Right ventricle myocardium superior (tissue), 1 donor: ENCODE measurements at places on chromosomes 16 and 17. TPM values are rescaled to one million over a fixed set of nuclear protein-coding genes. Genes with fewer than 3 reads are reported as not detected.

AGRP gene
- not detected for total RNA-seq

CA5A gene
- not detected for total RNA-seq

ZNF207 gene
- 54.4 TPM for total RNA-seq

EVPL gene
- 0.08 TPM for total RNA-seq

DNA sequence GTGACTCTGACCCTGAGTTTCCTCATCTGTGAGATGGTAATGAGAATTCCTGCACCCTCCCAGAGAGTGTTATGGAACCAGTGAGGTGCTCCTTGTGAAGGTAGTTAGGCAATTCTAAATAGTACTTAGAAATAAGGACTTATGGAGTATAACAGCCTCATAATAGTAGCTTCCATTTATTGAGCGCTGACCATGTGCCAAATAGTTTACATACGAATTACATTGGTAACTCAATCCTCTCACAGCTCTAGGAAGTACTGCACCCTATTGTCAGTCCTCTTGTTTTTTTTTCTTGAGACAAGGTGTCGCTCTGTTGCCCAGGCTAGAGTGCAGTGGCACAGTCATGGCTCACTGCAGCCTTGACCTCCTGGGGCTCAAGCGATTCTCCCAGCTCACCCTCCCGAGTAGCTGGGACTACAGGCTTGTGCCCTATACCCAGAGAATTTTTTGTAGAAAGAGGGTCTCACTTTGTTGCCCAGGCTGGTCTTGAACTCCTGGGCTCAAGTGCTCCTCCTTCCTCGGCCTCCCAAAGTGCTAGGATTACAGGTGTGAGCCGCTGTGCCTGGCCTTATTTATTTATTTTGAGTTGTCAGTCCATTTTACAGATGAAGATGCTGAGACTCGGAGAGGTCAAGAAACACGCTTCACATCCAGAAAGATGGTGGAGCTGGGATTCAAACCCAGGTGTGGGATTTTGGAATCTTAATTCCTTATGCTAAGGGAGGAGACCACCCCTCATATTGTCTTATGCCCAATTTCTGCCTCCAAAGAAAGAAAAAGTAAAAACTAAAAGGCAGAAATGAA, 2.9 kb downstream of the TNS4 start:
- DNase-seq, result no peak

DNA sequence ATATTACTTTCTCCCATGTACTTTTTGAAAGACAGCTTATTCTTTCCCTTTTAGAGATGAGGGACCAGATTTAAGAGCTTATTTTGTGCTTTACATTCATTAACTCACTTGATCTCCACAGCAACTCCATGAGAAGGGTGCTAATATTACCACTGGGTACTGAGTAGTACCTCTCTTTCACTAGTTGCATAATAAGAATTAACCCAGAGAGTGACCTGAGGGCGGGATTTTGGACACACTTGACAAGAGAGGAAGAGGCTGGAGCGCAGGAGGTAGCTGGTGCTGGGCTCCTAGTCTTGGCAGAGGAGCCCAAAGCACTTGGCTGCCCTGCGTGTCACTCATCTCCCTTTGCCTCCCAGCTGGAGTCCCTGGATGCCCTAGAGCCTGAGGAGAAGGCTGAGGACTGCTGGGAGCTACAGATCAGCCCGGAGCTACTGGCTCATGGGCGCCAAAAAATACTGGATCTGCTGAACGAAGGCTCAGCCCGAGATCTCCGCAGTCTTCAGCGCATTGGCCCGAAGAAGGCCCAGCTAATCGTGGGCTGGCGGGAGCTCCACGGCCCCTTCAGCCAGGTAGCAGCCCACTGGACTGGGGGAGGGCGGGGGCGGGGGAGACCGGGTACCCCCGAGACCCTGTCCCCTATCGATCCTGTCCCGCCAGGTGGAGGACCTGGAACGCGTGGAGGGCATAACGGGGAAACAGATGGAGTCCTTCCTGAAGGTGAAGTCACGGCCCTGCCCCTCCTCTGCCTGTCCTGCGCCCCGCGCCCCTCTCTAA, 1.7 kb upstream of the MAZ start:
- peak; percentile 80 for DNase-seq

GRCh38 chr16:17397499-17397891, 73.3 kb downstream of the XYLT1 start:
- DNase-seq, result no peak

DNA sequence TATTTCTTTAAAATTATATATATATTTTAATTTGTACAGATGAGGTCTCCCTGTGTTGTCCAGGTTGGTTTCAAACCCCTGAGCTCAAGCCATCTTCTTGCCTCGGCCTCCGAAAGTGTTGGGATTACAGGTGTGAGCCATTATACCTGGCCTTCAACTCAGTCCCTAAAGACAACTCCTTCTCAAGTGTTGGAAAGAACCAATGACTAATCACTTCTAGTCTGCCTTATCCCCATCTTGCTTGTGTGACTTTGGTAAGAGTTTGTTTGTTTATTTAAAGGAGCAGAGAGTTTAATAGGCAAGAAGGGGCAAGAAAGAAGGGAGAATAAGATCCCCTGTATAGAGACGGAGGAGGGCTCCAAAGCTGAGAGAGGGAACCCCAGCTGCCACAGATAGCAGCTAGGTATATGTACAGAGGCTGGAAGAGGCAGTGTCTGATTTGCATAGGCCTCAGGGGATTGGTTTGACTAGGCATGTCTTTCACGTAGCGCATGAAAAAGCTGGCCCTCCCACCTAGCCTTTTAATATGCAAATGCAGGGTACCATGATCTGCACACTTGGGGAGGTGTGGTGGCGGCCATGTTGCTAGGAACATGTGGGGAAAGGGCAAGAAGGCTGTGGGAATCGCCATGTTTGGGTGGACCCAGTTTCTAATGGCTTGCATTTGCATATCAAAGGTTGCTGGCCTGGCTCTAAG, 21.5 kb downstream of the ABCC1 start:
- no peak for DNase-seq

DNA sequence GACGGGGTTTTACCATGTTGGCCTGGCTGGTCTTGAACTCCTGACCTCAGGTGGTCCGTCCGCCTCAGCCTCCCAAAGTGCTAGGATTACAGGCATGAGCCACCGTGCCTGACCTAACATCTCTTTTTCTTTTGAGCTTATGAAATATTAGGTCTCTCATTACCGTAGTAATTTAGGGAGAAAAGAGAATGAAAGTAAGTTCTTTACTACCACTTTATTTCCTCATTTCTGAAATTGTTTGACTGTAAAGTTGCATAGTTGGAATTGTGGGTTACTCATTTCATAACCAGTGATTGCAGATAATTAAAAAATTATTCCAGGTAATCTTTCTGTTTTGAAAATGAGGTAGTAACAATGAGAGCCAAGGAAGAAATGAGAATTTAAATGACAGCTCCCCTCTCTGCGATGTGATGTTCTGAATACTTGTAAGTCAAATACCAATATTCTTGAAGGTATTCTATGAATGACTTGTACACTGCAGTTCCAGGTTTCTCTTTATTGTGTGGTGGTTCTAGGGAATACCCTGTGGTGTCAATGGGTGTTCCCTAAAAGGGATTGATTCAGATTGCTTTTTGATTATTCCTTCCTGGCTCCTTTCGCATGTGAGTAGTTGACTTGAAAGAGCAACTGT, 28.3 kb downstream of the MAP2K4 start:
- DNase-seq, result no peak

- DNase-seq, result peak; percentile 66
Observed at GRCh38 chr16:4339909-4340308, 11.2 kb downstream of the PAM16 start.

GRCh38 chr16:14284371-14284770, 213.3 kb downstream of the MRTFB start:
- no peak for DNase-seq

DNA sequence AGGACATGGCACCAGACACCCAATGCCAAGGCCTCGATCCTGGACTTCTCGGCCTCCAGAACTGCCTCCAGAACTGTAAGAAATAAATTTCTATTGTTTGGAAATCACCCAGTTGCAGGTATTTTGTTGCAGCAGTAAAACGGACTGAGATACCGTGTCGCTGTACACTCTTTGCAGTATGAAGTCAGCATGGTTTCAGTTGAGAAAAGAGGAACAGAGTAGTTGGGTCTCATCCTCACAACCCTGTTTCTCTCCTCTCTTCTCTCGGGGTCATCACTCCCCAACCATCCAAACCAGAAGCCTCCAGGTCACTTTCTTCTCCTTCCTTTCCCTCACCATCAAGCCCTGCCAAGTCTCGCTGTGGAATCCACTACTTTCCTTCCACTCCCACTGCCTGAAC, 77.8 kb downstream of the ADCY9 start:
- DNase-seq, result no peak

DNA sequence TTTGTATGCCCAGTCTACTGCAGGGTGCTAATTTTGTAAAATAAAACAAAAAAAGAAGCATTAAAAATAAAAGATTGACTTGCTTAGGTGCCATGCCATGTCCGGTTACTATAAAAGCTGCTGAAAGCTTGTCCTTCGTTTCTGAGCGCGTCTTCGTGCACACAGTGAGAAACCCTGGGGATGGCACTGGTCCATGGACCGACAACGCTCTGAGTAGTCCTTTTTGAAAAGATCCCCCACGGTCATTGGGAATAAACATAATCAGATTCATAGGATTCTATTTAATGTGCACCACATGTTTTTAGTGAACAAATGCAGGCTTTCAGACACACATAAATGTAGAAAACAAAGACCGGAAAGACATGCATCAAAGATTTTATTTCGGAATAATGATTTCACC, 146.3 kb downstream of the XYLT1 start:
- no peak for DNase-seq
